T-helper 9 cell (primary cell): ENCODE measurements at places on chromosomes 5 and 9.

DNA sequence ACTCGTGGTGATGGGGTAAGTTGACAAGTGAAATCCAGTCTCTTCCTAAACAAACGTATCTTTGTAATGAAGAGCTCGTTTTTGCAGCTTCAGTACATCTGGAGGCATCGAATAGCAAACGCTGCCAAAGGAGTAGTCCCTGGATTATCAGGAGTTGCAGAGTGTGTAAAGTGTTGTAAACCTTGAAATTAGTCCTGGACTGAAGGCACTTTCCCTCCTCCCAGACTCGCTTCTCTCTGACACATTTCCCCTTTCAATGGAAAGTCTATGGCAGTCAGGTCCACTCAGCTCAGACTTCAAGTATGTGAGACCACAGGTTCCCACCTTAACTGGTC is 1.5 kb upstream of the PBX3 start:
- no peak for DNase-seq

GRCh38 chr5:171505473-171506043 is 86.1 kb downstream of the FGF18 start:
- DNase-seq = no peak

DNA sequence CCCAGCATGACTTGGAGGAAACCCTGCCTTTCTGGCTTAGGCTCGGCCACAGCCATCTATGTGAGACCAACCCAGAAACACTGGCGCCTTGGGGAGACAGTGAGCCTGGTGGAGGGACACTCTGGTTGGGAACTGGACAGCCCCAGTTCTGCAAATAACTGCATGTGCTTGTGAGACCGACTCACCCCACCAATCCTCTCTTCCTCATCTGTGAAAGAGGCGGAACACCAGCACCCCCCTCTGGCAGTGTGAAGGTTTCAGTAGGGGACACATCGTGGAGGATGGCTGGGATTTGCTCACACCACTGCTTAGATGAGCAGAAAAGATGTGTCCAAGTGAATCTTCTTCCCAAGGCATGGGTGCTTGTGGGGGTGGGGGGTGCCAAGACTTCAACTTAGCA is 43.4 kb upstream of the N4BP3 start:
- no peak for DNase-seq

GRCh38 chr5:57676222-57677098 is 193.8 kb upstream of the ACTBL2 start:
- no peak for DNase-seq

DNA sequence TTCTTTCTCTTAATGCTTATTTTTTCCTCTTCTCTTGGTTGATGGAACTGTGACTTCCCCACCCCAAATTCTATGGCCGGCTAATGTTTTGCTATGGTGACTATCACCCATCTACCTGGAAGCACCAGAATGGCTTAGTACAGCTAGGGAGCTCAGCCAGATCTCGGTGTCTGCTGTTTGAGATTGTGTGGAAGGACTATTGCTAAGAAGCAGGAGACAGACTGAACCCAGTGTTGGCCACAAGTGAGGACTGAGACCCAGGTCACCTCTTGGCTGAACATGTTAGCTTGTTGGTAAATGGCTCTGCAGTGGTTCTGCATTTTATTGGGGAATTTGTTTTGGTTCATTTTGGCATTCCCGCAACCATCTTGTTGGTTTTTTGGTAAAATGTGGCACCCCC is 2.7 kb downstream of the PRRC2B start:
- DNase-seq = no peak

DNA sequence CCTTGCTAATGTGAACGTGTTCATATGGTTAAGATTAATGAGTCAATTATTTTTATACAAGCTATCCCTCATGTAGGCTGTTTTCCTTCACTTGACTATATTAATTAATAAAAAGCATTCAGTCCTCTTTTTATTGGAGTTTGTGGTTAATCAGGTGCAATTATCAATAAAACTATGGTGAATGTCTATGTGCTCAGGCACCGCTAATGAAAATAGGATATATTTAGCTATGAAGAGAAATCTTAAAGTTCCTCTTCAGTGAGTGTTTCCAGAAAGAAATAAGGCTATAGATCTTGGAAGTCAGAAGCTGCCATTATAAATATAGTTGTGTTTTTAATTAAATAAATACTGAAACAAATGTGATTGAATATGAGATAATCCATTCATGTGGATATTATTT is 422.1 kb downstream of the DMAC1 start:
- no peak for DNase-seq

- DNase-seq = no peak
Observed at GRCh38 chr5:8714198-8714597, 831.7 kb downstream of the SEMA5A start.

DNA sequence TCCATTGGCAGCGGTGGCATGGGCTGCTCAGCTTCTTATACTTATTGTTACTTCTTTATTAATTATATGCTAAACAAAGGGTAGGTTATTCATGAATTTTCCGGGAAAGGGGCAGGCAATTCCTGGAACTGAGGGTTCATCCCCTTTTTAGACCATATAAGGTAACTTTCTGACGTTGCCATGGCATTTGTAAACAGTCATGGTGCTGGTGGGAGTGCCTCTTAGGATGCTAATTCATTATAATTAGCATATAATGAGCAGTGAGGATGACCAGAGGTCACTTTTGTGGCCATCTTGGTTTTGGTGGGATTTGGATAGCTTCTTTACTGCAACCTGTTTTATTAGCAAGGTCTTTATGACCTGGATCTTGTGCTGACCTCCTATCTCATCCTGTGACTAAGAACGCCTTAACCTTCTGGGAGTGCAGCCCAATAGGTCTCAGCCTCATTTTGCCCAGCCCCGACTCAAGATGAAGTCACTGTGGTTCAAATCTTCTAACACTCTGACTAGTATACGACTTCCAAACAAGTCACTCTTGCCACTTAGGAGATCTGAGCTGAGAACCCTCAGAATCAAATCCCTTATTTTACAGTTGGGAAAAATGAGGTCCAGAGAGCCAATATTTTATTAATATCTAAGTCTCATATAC is 237.5 kb downstream of the TRIM32 start:
- DNase-seq = no peak

- DNase-seq = no peak
Observed at GRCh38 chr9:12274577-12274976, 418.6 kb upstream of the TYRP1 start.

GRCh38 chr5:142821034-142821732 is 51.0 kb downstream of the ARHGAP26 start:
- DNase-seq = no peak
